ENCODE measurements at places on chromosomes 16 and 17. TPM values are rescaled to one million over a fixed set of nuclear protein-coding genes. Genes with fewer than 3 reads are reported as not detected.
A peak's percentile ranks its signal among the peaks of the same experiment; 100 is the strongest.

DNA sequence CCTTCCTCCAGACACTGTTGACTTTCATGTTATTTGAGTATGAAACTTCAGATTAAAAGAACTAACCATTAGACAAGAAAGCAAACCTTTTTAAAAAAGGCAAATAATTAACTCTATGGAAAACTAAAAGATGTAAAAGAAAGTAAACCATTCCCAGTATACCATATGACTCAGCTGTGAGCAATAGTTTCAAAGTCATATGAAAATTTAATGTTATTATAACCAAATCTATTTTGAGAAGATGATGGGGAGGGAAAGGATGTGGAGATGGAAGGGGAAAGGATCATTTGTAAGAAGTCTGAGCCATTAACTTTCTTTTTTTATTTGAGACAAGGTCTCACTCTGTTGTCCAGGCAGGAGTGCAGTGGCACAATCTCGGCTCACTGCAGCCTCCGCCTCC is 131.8 kb downstream of the IRX5 start:
- no peak overlapping the region for H3K4me3 ChIP-seq
- no peaks in the 10 kb centered on the region for H3K4me1 ChIP-seq
- no peak for DNase-seq
- no peak overlapping the region for H3K27ac ChIP-seq
- H3K36me3 ChIP-seq, result no peaks in the 10 kb centered on the region
- no peaks in the 10 kb centered on the region for H3K27me3 ChIP-seq

DNA sequence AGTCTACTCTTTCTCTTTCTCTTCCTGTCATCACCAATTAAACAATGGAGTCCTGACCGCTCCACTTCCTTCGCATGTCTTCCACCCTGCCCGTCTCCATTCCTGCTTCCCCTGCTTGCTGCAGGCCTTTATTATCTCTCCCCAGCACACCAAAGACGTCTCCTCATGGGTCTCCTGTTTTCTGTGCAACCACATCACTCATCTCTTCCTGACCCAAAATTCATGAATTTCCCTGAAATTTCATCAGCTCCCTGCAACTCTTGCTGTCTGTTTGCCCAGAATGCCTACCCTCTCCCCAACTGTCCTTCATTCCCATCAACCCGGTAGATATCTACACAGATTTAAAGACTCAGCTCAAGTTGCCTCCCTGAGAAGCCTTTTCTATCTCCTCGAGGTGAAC is 76.7 kb upstream of the ALOX12 start:
- DNase-seq, result no peak
- no peak overlapping the region for H3K4me3 ChIP-seq
- H3K36me3 ChIP-seq, result no peaks in the 10 kb centered on the region
- H3K27ac ChIP-seq, result no peak overlapping the region
- H3K4me1 ChIP-seq, result no peaks in the 10 kb centered on the region

GRCh38 chr17:5798094-5798493 is 213.8 kb upstream of the NLRP1 start:
- no peaks in the 10 kb centered on the region for H3K4me1 ChIP-seq
- H3K36me3 ChIP-seq, result no peaks in the 10 kb centered on the region
- H3K27ac ChIP-seq, result no peak overlapping the region
- H3K27me3 ChIP-seq, result no peaks in the 10 kb centered on the region
- DNase-seq, result no peak

Gene CCL1
- total RNA-seq, result not detected

Gene MAP2K4
- total RNA-seq, result 35.6 TPM

DNA sequence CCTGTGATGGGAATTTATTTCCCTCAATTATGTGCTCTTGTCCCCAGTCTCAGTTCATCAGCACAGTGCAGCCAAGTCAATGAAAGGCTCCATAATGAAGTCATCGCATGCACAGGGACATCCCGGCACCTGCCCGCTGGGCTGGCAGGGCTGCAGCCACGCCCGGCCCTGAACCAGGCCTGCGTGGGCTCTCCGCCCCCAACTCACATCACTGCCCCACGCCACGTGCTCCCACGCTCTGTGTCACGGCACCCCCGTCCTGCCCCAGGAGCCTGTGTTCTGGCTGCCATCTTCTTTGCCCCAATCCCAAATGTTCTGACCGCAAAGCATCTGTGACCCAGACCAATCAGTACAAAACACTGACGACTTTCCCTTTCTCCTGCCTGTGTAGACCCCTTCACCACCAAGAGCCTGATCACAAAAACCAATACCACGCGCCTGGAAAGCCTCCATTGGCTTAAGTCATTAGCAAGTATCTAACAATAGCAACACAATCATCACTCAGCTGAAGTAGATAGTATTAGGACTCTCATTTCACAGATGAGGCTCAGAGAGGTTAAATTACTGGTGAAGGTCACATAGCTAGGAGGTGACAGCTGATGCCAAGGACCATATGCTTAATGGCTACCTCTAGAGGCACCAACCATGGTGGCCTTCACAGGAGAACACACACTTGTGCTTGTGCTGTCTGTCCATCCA is 202.5 kb downstream of the ZFHX3 start:
- DNase-seq, result no peak
- no peaks in the 10 kb centered on the region for H3K27me3 ChIP-seq
- H3K4me1 ChIP-seq, result no peaks in the 10 kb centered on the region
- no peak overlapping the region for H3K27ac ChIP-seq
- no peak overlapping the region for H3K4me3 ChIP-seq

GRCh38 chr17:42347198-42347597 is 41.0 kb downstream of the STAT3 start:
- H3K4me1 ChIP-seq, result peaks cover 30% of the 10 kb centered on the region
- peaks cover 19% of the 10 kb centered on the region for H3K36me3 ChIP-seq
- no peak overlapping the region for H3K27ac ChIP-seq
- DNase-seq, result no peak

Gene CIITA
- total RNA-seq, result 0.09 TPM

Gene TNP2
- total RNA-seq, result not detected

DNA sequence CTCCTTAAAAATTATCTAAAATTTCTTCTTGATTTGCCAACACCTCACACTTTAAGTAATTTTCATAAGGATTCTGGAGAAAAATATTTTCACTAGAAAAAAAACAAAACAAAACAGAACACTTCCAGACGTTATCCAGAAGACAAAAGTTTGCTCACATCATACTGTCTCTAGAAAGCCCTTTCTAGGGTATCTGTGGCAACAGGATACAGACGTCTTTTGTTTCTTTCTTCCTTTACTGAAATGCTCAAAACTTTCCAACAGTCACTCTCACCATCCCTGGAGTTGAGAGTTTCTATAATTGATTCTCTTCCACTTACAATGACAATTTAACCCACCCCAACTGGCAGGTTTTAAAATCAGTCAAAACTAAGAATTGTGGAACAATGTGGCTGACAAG is 2.6 kb downstream of the ZC3H7A start:
- H3K27me3 ChIP-seq, result no peaks in the 10 kb centered on the region
- peaks cover 78% of the 10 kb centered on the region for H3K4me1 ChIP-seq
- peaks cover 8% of the 10 kb centered on the region for H3K36me3 ChIP-seq
- no peak overlapping the region for H3K4me3 ChIP-seq
- peak overlapping the region; percentile 52 for H3K27ac ChIP-seq

DNA sequence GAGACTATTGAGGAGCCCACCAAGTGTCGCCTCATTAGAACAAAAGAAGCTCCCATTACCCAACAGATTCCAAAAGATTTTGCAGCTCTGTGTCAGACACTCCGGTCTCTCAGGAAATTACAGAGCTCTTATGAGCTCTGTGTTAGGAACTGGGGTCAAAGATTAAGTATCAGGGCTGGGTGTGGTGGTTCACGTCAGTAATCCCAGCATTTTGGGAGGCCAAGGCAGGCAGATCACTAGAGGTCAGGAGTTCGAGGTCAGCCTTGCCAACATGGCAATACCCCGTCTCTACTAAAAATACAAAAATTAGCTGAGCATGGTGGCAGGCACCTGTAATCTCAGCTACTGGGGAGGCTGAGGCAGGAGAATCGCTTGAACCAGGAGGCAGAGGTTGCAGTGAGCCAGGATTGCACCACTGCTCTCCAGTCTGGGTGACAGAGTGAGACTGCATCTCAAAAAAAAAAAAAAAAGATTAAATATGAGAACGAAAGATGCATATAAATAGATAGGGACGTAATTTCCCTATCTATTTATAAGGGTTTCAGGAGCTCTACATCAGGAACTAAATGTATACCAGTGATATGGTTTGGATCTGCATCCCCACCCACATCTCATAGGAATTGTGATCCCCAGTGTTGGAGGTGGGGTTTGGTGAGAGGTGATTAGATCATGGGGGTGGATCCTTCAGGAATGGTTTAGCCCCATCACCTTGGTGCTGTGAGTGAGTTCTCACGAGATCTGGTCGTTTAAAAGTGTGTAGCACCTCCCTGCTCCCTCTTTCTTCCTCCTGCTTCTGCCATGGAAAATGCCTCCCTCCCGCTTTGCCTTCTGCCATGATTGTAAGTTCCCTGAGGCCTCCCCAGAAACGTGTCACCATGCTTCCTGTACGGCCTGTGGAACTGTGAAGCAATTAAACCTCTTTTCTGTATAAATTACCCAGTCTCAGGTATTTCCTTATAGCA is 111.4 kb downstream of the PRKCA start:
- no peaks in the 10 kb centered on the region for H3K27me3 ChIP-seq
- H3K27ac ChIP-seq, result peak overlapping the region; percentile 83
- H3K4me3 ChIP-seq, result no peak overlapping the region
- no peaks in the 10 kb centered on the region for H3K36me3 ChIP-seq

Gene KRTAP1-5
- not detected for total RNA-seq

Gene UNC13D
- 27.2 TPM for total RNA-seq

Gene TP53TG3D
- total RNA-seq, result not detected

GRCh38 chr17:55693254-55694216 is 29.1 kb downstream of the TMEM100 start:
- no peaks in the 10 kb centered on the region for H3K27me3 ChIP-seq
- no peak for DNase-seq
- no peak overlapping the region for H3K4me3 ChIP-seq
- no peaks in the 10 kb centered on the region for H3K36me3 ChIP-seq
- H3K4me1 ChIP-seq, result no peaks in the 10 kb centered on the region

DNA sequence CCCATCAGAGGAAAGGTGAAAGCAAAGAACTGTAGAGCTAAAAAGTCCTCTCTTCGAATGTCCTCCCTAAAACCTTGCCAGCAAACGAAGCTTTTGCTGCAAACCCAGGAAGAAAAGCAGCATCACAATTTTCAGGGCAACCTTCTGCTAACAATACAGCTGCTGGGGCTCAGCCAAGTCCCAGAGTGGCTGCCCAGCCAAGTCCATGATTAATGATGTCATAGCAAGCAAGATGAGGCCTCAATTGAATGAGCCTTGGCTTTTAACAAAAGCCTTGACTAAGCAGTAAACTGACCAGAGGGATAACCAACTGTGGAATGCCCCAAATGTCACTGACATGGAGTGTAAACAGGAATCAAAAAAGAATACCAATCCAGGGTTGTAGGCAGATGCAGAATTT is 342.7 kb downstream of the PMP22 start:
- no peak overlapping the region for H3K27ac ChIP-seq
- H3K4me3 ChIP-seq, result no peak overlapping the region
- H3K4me1 ChIP-seq, result peaks cover 17% of the 10 kb centered on the region
- 0 out of 2 replicates have a peak, but pooled peaks cover 1% of the 10 kb centered on the region for H3K27me3 ChIP-seq
- no peaks in the 10 kb centered on the region for H3K36me3 ChIP-seq
- DNase-seq, result no peak

DNA sequence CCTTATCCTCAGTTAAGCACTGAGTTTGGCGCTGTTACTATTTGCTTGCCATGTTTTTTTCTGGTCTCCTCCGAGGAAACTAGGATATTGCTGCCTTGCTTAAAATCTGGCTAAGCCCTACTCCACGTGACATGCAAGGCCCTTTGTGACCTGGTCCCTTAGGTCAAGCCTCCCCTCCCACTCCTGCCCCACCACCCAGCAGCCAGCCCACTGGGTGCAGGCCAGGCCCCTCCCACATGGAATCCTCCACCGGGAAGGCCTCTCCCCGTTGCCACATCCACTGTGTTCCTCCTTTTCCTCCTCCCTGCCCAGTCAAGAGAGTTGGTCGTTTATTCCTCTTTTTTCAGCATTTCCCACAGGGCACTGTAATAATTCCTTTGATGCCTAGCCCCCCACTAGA is 16.2 kb downstream of the PSMD3 start:
- no peaks in the 10 kb centered on the region for H3K27me3 ChIP-seq
- H3K4me1 ChIP-seq, result no peaks in the 10 kb centered on the region
- DNase-seq, result no peak

GRCh38 chr17:74923538-74924249 is 379 bp upstream of the OTOP2 start:
- no peak overlapping the region for H3K27ac ChIP-seq
- DNase-seq, result no peak
- H3K36me3 ChIP-seq, result no peaks in the 10 kb centered on the region
- peaks cover 23% of the 10 kb centered on the region for H3K4me1 ChIP-seq
- peak overlapping the region; percentile 35 for H3K4me3 ChIP-seq

DNA sequence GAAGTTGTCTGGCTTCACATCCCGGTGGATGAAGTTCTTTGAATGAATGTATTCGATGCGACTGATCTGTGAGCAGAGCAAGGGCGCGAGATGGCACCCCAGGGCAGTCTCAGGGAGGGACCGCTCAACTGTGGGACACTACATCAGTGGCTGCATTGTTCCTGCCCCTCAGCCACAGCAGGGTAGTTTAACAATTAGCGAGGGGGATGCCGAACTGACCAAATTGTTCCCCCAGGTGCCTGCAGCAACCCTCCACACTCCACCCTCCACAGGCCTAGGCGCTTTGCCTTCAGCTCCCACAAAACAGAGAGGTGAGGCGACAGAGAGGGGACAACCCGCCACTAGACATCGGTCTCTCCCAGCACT is 20.3 kb downstream of the CSNK1D start:
- no peaks in the 10 kb centered on the region for H3K4me1 ChIP-seq
- no peak overlapping the region for H3K27ac ChIP-seq
- no peaks in the 10 kb centered on the region for H3K27me3 ChIP-seq
- H3K36me3 ChIP-seq, result peaks cover 59% of the 10 kb centered on the region
- no peak for DNase-seq
- H3K4me3 ChIP-seq, result no peak overlapping the region

Gene EFCAB5
- not detected for total RNA-seq

DNA sequence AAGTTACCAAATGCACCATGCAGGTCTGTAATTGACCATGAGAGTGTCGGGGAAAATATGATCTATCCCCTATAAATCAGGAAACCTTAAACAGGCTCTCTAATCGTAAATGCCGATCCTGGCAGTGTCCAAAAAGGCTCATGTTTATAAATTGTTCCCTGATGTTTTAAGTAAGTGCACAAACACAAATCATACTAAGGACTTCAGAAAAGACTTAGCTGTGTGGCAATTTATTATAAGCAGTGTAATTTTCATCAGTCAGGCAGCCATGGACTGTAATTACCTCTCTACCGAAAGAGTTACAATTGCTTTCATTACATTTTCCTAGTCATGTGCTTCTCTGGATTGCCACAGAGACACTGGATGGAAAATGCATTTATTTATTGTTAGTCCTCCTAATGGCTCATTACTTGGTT is 73.4 kb upstream of the COX10 start:
- no peak for DNase-seq
- H3K4me1 ChIP-seq, result peaks cover 7% of the 10 kb centered on the region
- no peak overlapping the region for H3K4me3 ChIP-seq
- H3K27ac ChIP-seq, result no peak overlapping the region
- no peaks in the 10 kb centered on the region for H3K36me3 ChIP-seq

Gene TBC1D28
- not detected for total RNA-seq

All from HepG2 (cell line).